ENCODE measurements at places on chromosomes 16 and 17.

DNA sequence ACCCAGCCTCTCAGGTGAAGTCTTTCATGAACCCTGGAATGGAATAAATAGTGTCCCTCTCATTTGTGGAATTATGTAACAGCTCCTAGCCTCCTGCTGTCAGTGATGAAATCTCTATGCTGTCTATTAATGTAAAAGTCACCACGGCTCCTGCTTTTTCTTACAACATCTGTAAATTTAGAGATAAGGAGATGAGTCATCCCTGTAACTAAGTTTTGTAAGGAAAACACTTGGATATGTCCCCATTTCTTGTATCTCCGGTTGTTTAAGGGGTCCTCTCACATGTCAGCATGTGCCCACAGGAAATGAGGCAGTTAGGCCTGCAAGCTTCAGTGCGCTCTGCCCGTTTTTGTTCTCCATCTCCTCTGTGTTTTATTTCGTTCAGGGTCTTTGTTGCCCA lies 2.8 kb upstream of the NAT9 start:
- DNase-seq, result peak; percentile 47

GRCh38 chr17:20315311-20315710 lies 152.0 kb downstream of the LGALS9B start:
- DNase-seq, result no peak

DNA sequence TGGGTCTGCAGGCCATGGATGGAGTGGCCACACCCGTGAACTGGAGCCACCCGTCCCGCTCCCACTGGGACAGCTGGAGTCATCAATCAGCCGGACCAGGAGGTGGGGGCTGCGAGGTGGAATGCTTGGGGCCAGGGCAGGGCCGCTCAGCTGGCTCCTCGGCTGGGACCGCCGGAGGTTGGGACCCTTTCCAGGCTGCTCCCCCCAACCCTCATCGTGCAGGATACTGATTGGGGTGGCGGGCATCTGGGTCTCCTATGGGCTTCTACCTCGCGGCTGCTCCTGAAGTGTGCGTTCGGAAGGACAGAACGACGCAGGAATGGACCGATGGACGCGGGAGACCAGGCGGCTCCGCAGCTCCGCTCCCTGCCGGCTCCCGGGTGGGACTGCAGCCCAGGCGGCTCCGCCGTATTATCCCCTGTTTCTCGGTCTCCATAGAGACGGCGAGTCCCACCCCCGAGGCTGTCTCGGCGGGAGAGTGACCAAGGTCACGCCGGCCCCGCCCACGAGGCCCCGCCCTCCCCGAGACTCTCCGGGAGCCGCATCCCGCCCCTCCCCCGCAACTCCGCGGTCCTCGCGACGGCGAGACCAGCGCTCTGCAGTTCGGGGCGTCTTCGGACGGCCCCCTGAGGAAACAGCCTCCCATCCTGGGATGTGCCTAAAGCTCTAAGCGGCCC lies at the start of gene TPPP3:
Gene TPPP3 (minus strand): TSS at position 388 of the 677 bp plus-strand sequence. CDS start 2,387 bp downstream, outside the sequence.
- no peak for DNase-seq

- no peak for DNase-seq
Observed at GRCh38 chr16:11759163-11759834, 16.6 kb upstream of the TXNDC11 start.

DNA sequence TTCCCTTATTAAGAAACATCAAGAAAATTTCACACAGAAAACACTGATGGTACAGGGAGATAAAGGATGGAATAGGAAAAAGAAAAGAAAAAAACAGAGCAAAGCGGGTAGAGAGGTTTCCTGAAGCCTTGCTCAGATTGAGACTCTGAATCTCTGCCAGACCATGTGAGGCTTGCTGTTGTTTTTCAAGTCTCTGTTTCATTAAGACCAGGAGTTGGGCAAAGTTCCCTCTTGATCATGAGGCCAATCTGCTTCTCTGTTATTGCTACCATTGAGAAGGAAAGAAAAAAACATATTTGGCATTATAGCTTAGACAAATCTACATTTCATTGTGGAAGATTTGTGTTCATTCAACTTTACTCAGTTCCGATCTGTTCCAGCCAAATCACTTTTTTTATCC lies 201.6 kb upstream of the SOX9 start:
- DNase-seq, result no peak

GRCh38 chr16:50371936-50372595 lies 3.3 kb upstream of the BRD7 start:
- DNase-seq, result no peak

Measured in SW 1271 (cell line).